CD8-positive, alpha-beta T cell (primary cell): ENCODE measurements at places on chromosomes 6 and 20.

DNA sequence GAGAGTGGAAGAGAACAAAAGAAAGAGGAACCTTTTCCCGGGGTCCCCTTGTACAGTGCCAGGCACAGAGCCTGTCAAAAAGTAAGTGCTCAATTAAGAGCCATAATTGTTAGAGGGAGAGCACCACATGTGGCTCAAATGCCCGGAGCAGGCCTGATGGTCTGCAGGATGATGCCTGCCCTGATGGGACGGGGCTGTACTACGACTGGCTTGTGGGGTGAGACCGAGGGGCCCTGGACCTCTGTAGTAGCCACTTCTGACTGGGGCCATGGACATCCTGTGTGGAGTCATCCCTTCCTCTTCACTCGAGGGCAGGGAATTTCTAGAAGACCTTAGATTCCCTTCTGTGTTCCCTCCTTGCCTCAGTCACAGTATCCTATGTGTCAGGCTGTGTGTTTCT lies 47.9 kb downstream of the KCNK5 start:
- DNase-seq: no peak

DNA sequence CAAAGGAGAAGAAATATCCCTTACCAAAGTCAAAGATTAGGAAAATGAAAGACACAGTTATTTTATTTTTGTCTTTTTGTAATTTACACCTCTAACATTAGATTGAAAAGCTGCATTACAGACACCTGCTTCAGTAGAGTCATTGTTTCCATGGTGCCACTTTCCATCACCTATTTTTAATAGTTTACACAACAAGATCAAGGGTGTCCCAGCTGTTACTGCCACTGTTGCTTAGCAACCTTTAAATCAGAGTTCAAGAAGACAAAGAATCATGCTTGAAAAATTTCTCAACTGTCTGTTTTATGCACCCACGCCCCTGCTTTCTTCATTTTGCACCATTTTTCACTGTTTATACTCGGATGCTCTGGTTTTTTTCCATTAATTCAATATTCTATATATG lies 668.2 kb upstream of the GJE1 start:
- DNase-seq: no peak

DNA sequence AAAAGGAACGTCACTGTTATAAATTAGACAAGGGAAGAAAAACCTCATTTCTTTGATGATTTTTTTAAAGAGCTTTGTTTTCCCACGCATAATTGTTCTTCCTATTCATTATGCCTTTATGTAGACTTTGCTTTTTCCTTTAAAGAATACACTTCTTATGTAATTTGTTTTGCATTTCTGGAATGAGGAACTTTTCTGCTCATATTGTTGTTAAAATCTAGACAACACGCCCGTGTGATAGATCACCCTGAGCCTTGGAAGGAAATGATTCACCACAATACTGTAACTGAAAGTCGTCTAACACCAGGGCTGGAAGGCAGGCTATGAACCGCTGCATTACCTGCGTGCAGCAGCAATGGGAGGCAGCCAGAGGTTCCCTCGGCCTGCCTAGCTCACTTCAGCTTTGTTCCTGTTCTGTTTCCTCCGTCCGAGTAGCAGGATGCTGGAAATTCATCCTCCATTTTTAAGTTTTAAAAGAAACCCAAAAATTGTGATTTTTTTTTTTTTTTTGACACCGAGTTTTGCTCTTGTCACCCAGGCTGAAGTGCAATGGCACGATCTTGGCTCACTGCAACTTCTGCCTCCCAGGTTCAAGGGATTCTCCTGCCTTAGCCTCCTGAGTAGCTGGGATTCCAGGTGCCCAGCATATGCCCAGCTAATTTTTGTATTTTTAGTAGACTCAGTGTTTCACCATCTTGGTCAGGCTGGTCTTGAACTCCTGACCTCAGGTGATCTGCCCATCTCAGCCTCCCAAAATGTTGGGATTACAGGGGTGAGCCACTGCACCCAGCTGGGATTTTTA lies 49.6 kb upstream of the ZNF217 start:
- peak; percentile 39 for DNase-seq

DNA sequence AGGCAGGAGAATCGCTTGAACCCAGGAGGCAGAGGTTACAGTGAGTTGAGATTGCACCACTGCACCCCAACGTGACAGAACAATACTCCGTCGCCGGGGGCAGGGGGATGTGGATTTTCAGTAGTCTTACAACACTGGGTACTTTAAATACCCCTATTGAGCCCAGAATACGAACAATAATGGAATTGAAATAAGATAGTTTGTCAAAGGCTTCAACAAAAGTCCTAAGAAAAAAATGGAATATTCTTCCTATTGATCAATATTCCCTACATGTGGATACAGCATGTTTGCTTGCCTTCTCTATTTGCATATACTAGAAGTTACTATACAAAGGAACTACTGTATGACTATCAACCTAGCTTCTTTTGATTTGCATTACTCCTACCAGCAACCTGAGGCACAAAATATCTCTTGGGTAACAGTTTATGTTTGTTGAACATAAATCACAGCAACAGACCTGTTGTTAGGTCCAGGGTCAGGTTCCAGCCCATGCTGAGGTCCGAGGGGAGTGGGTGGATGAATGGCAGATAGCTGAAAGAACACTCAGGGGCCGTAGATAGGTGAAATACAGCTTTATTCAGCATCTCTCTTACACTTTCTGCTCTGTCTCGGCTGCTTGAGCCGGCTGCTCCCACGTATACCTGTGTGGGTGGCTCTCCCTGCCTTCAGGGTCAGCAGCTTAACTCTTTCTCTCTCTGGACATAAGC lies 23.8 kb downstream of the MAN1A1 start:
- no peak for DNase-seq

- DNase-seq: no peak
These were observed 151.8 kb downstream of the ZFP64 start for GRCh38 chr20:52039790-52040189.

- no peak for DNase-seq
These were observed 10.5 kb upstream of the KIAA1755 start for GRCh38 chr20:38270869-38271605.

GRCh38 chr20:23655491-23656211 lies 17.9 kb upstream of the CST3 start:
- no peak for DNase-seq

DNA sequence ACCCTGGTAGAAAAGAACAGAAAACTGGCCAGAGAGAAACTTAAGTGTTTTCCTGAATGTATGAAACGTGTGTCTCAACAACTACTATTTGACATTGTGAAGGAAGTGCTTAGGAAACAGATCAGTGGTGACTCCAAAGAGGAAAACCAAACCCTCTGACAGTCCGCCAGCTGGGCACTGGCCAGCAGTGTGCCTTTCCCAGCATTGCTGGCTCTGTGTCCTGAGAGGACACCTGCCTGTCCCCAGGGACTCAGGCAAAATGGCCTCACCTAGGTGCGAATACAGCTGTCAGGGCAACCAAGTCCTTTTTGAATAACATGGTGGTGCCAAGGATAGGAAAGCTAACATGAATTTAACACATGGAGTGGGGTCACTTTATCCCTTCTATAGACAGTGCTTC lies 72.5 kb downstream of the NDUFAF5 start:
- DNase-seq: no peak
